ENCODE measurements at places on chromosomes 7 and 10.
A peak's percentile ranks its signal among the peaks of the same experiment; 100 is the strongest.

GRCh38 chr10:7464691-7465090, 53.9 kb upstream of the SFMBT2 start:
- no peaks in the 10 kb centered on the region for H3K27me3 ChIP-seq
- no peak for DNase-seq
- no peaks in the 10 kb centered on the region for H3K4me1 ChIP-seq
- no peak overlapping the region for H3K4me3 ChIP-seq

DNA sequence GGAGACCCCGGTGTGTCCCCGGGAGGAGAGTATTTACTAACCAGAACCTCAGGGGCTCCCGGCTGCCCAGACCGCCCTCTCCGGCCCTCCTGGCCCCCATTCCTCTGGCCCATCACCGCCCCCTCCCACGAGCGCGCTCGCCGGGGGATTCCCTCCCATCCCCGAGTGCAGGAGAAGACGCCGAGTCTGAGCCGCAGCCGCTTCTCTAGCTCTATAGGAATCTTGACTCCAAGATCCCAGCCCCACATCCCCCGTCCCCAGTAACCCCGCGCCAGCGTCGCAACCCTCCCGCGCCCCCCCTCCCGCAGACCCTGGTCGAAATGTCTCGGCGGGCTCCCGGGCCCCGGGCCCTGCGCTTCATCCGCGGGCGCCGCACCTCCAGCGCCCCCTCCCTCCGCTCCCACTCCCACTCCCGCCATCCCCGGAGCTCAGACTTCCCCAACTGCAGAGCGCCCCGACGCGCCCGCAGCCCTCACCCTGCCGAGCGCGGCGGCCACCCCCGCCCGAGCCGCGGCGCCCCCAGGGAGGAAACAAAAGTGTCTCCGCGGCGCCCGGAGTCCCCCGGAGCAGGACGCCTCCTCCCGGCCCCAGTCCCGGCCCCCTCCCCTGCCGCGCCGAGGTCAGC, 541 bp downstream of the ELMO1 start:
- H3K27ac ChIP-seq, result peak overlapping the region; percentile 88
- peaks cover 5% of the 10 kb centered on the region for H3K4me1 ChIP-seq
- DNase-seq, result no peak
- peak overlapping the region; percentile 92 for H3K4me3 ChIP-seq

- H3K27ac ChIP-seq, result no peak overlapping the region
- no peaks in the 10 kb centered on the region for H3K27me3 ChIP-seq
- H3K36me3 ChIP-seq, result no peaks in the 10 kb centered on the region
- no peak overlapping the region for H3K4me3 ChIP-seq
These were observed 187.9 kb downstream of the BICC1 start for GRCh38 chr10:58700591-58700990.

DNA sequence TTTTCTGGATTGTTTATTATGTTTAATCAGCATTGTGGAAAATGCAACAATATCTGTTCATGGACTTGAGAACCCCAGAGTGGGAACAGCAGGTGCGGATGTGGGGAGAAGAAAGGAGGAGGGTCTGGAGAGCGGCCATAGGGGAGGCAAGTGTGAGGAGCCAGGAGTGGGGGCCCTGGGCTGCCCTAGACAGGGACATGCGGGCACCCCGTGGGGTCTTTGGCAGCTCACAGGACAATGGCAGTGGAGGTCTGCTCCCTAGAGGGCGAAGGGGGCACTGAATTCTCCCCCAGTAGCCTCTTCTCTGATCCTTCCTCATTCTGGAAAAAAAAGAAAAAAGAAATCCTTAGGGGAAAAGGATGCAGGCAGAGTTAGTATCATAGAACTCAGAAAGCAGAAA, 8.9 kb downstream of the TMEM176B start:
- peaks cover 33% of the 10 kb centered on the region for H3K27me3 ChIP-seq
- H3K27ac ChIP-seq, result no peak overlapping the region
- H3K4me3 ChIP-seq, result no peak overlapping the region
- no peak for DNase-seq

DNA sequence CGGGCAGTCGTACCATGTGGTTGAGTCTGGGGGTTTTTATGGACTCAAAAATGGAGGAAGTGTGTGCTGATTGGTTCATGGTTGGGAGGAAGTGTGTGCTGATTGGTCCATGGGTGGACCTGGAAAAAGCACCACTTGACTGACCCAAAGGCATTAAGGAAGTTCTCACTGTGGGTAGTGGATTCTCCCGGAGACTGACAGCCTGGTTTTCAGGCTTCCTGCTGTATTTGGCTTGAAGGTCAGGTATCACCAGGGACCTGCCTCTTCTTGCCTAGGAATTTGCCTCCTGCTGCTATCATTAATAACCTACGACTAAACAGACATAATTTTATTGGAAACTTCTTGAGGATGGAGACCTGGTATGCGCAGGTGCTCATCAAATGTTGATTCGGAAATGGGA, 268.8 kb upstream of the LRGUK start:
- no peak overlapping the region for H3K27ac ChIP-seq
- H3K4me3 ChIP-seq, result no peak overlapping the region
- no peak for DNase-seq
- no peaks in the 10 kb centered on the region for H3K27me3 ChIP-seq
- no peaks in the 10 kb centered on the region for H3K36me3 ChIP-seq
- peaks cover 2% of the 10 kb centered on the region for H3K4me1 ChIP-seq

Measured in neuronal stem cell (in vitro differentiated cells).